Articular chondrocyte of knee joint (primary cell): ENCODE measurements at places on chromosomes 6 and 20. TPM values are rescaled to one million over a fixed set of nuclear protein-coding genes. Genes with fewer than 3 reads are reported as not detected.

Gene DAAM2
- total RNA-seq, result 59.9 and 63.9 TPM in 2 replicates

Gene HLA-DOB
- 0.32 TPM in 1 of 2 replicates, not detected in the other for total RNA-seq

Gene TAAR6
- not detected in 2 replicates for total RNA-seq

Gene MYLK4
- total RNA-seq, result 0.78 and 0.97 TPM in 2 replicates

Gene CDC40
- 25.1 and 29.9 TPM in 2 replicates for total RNA-seq

Gene ELOVL2
- 0.13 and 0.22 TPM in 2 replicates for total RNA-seq

Gene DCDC2
- total RNA-seq, result not detected in 2 replicates

Gene SLC9A8
- 10.1 and 10.8 TPM in 2 replicates for total RNA-seq

Gene PNPLA1
- total RNA-seq, result 0.22 TPM in 1 of 2 replicates, not detected in the other

Gene RGS17
- total RNA-seq, result 0.65 and 1.1 TPM in 2 replicates

Gene HTR1B
- total RNA-seq, result 0.22 TPM in 1 of 2 replicates, not detected in the other

Gene CGA
- not detected in 2 replicates for total RNA-seq

Gene PSORS1C1
- 3.0 and 3.1 TPM in 2 replicates for total RNA-seq

Gene RHAG
- total RNA-seq, result not detected in 2 replicates

Gene NT5E
- total RNA-seq, result 499 and 602 TPM in 2 replicates

Gene FNDC11
- 0.22 and 0.26 TPM in 2 replicates for total RNA-seq

Gene USP49
- total RNA-seq, result 3.5 and 5.1 TPM in 2 replicates

Gene CLPSL2
- not detected in 2 replicates for total RNA-seq

Gene KIZ
- total RNA-seq, result 44.3 and 56.8 TPM in 2 replicates

Gene OR2B6
- total RNA-seq, result not detected in 2 replicates

Gene UBD
- 0.22 TPM in 1 of 2 replicates, not detected in the other for total RNA-seq

Gene EYS
- under 0.01 TPM in 2 replicates for total RNA-seq

Gene GLP1R
- total RNA-seq, result not detected in 2 replicates

Gene CALHM4
- not detected in 2 replicates for total RNA-seq

Gene RPN2
- total RNA-seq, result 245 and 257 TPM in 2 replicates

Gene BMP6
- total RNA-seq, result 4.2 and 12.4 TPM in 2 replicates

Gene SAPCD1
- 0.54 and 1.4 TPM in 2 replicates for total RNA-seq

Gene TRPC4AP
- total RNA-seq, result 86.2 and 88.6 TPM in 2 replicates

Gene CDS2
- total RNA-seq, result 39.5 and 40.6 TPM in 2 replicates

Gene MAK
- 0.13 TPM in 1 of 2 replicates, not detected in the other for total RNA-seq

Gene COL19A1
- under 0.01 TPM in 1 of 2 replicates, not detected in the other for total RNA-seq

Gene MC3R
- not detected in 2 replicates for total RNA-seq

Gene YWHAB
- total RNA-seq, result 133 and 155 TPM in 2 replicates

Gene RAB32
- total RNA-seq, result 123 and 133 TPM in 2 replicates

Gene BRPF3
- 14.5 and 19.2 TPM in 2 replicates for total RNA-seq

Gene TNFAIP3
- total RNA-seq, result 11.1 and 17.1 TPM in 2 replicates

Gene CDSN
- not detected in 2 replicates for total RNA-seq

Gene TMEM151B
- total RNA-seq, result under 0.01 TPM in 2 replicates

Gene KCNK15
- total RNA-seq, result 6.8 and 28.2 TPM in 2 replicates

Gene OR2H2
- not detected in 2 replicates for total RNA-seq

Gene HEY2
- 0.26 and 0.86 TPM in 2 replicates for total RNA-seq

Gene IGF2R
- 119 and 130 TPM in 2 replicates for total RNA-seq

Gene TAGAP
- 0.11 TPM in 1 of 2 replicates, not detected in the other for total RNA-seq

Gene CYP39A1
- 3.0 and 8.4 TPM in 2 replicates for total RNA-seq

Gene PPP1R14C
- 11.8 and 13.9 TPM in 2 replicates for total RNA-seq

Gene TBXT
- not detected in 2 replicates for total RNA-seq

Gene SGK2
- 0.52 and 1.4 TPM in 2 replicates for total RNA-seq

Gene FAM83C
- total RNA-seq, result under 0.01 and 0.11 TPM in 2 replicates

Gene RAD21L1
- not detected in 2 replicates for total RNA-seq

Gene SMPDL3A
- total RNA-seq, result 15.1 and 21.3 TPM in 2 replicates

Gene KHDRBS2
- total RNA-seq, result not detected in 2 replicates

Gene ADGRF5
- total RNA-seq, result not detected in 2 replicates

Gene RNF39
- total RNA-seq, result not detected in 2 replicates

Gene FOXS1
- total RNA-seq, result not detected in 2 replicates

Gene DACT2
- 3.3 and 5.5 TPM in 2 replicates for total RNA-seq

Gene ULBP3
- 20.3 and 21.7 TPM in 2 replicates for total RNA-seq

Gene ELOVL4
- 12.3 and 13.4 TPM in 2 replicates for total RNA-seq
